Stimulated activated CD4-positive, alpha-beta T cell treated with anti-CD3 and anti-CD28 coated beads, Interleukin-2, amount 100 ng/mL, for 4 hours (primary cell): ENCODE measurements at places on chromosomes 12 and 14.

GRCh38 chr12:3299929-3300832 is 190.8 kb upstream of the PRMT8 start:
- DNase-seq, result peak; percentile 55

DNA sequence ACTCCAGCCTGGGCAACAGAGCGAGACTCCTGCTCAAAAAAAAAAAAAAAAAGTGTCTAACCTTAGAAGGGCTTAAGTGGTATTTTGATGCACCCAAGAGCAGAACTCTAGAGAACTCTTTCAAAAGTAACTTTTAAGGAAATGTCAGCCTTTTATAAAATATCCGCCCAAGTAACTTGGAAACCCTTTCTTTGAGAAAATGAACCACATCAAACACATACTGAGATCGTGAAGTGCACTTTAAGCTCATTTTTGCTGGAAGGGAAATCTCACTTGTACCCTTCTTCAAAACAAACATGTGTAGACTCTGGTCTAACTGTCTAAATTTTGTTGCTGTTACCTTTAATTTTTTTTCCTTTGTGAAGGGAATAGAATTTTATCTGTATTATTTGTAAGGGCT is 5.5 kb downstream of the C12orf56 start:
- DNase-seq, result no peak

DNA sequence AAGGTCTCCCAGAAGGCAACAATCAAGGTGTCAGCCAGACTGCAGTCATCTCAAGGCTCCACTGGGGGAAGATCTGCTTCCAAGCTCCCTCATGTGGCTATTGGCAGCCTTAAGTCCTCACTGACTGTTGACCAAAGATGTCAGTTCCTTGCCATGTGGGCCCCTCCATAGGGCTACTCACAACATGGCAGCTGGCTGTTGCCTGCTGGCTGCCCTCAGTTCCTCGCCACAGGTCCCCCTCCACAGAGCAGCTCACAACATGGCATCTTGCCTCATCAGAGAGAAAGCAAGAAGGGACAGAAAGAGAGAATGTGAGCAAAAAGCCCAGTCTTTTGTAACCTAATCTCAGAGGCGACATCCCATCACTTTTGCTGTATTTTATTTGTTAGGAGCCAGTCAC is 34.4 kb upstream of the EGLN3 start:
- no peak for DNase-seq

GRCh38 chr14:92093320-92093719 is 13.1 kb downstream of the ATXN3 start:
- no peak for DNase-seq

DNA sequence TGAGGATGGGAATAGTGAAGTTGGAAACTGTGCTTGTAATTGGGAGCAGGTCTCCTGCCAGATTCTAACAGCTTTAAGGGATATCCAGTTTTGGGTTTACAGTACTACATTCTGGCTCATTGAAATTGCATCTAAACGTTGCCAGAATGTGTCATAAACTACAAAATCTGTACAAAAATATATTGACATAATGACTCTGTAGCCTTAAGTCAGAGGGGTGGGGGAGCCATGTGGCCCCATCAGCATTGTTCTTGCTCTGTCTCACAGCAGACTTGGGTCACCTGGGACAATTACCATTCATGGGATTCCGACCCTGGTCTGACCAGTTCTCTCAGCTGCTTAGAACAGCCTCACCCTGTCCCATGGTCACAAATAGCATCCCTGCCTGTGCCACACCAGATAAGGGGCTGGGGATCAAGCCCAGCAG is 43.3 kb upstream of the MED13L start:
- no peak for DNase-seq

DNA sequence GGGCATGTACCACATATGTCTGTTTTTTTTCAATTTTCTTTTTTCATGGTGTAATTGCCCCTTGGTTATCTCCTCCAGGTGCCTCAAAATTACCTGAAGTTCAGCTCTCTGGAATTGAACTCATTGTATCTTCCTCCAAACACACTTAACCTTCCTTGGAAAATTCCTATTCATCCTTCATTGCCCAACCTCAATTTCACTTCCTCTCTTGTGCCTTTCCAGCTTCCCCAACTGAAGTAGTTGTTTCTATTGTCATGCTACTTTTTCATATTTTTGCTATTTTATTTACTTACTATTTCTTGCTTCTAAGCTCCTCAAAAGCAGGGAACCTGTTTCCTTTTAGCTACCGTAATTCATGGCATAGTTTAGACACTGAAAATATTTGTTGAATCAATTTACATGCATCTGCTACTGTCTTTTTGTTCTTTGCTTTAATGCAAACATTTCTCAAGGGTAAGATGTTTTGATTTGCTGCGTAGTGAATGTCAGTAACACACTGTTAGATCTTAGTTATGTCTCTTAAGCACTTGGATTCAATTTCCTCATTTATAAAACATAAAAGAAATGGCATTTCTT is 37.0 kb upstream of the STXBP6 start:
- no peak for DNase-seq

- DNase-seq, result no peak
These were observed 82.9 kb upstream of the MAP1LC3B2 start for GRCh38 chr12:116476227-116476822.

DNA sequence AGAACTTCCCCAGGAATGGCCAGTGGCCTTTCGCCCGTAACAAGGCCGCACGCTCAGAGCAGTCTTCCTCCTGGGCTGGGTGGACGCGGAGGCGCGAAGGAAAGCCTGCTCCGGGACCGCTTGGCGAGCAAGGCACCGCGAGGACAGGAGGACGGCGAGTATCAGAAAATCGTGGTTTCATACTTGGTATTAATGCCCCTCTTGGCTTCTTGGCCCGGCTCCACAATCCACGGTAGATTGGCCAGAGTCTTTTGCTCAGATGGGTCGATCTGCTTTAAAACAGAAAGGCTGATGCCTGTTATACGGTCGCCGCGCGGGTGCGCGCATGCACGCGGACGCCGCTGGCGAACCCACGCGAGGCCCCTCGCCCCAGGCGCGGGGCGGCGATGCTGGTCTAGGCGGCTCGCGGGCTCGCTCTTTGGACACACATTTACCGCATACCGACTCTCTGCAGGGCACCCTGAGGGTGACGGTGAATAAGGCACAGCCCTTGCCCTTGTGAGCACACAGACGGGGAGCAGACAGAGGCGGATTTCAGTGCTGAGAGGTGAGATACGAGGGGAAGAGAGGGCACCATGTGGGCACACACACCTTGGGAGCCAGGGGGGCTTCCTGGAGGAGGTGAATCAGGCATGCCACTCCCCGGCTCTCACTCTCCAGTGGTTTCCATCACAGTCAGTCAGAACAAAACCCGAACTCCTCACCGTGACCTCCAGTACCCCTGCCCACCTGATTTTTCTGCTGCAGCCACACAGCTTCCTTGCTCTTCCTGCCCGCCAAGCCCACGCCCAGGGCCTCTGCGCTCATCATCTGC is 100.7 kb downstream of the APAF1 start:
- no peak for DNase-seq

DNA sequence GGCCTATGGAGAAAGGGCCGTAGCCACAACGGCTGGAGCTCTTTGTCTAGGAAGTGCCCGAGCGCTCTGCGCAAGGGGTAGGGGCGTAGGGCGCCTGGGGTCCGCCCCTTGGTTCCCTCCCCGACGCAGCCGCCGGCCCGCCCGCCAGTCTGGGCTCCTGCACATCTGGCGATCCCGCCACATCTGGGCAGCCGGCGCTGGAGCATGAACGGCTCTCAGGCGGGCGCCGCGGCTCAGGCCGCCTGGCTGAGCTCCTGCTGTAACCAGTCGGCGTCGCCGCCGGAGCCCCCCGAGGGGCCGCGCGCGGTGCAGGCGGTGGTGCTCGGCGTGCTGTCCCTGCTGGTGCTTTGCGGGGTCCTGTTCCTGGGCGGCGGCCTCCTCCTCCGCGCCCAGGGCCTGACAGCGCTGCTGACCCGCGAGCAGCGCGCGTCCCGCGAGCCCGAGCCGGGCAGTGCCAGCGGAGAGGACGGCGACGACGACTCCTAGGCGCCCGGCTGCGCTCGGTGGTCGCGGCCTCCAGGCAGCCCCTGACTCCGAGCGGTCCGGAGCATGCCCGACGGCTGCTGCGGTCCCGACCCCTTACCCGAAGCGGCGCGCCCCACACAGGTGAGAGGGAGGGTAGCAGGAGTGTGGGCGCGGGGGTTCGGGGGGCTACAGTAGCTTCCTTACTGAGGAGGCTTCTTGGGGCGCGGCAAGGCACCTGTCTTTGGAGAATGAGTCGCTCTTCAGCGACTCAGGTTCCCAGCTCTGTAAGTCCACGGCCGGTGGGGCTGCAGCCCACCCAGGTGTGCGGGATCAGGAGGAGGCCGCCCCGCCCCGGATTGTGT is at the start of gene SMIM41:
TSS of gene SMIM41 (plus strand) at position 129 of the 827 bp plus-strand sequence. CDS start at position 205, 76 bp downstream.
- no peak for DNase-seq

DNA sequence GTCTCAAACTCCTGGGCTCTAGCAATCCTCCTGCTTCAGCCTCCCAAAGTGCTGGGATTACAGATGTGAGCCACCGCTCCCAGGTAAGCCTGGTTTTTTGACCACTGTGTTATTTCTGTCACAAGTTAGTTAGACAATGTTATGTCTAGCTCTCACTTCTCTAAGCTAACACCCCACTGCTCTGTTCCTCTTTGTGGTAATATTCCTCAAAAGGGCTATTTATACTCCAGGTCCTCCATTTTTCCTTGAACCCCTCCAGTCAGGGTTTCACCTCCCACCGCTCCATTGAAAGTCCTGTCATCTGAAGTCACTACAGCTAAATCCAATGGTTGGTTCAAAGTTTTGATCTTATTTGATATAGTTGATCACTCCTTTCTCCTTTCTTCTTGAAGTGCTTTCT is 5.1 kb downstream of the IRAK3 start:
- no peak for DNase-seq

DNA sequence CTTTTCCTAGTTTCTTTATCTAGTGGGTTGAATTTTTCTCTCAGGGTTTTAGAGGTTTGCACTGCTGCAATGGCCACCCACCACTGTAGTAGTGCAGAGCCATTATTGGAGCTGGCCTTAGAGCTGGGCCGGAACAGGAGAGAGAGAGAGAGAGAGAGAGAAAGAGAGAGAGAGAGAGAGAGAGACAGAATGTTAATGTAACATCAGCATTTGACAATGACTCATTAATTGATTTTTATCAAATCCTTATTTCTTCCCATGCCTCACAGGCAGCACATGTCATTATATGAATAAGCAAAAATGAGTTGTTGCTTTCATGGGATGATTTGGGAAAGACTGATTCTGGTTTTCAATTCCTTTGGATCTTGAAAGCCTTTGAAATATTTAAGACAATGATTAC is 76.3 kb upstream of the PPP4R3A start:
- no peak for DNase-seq

GRCh38 chr12:25365340-25365730 is 114.6 kb upstream of the KRAS start:
- no peak for DNase-seq

DNA sequence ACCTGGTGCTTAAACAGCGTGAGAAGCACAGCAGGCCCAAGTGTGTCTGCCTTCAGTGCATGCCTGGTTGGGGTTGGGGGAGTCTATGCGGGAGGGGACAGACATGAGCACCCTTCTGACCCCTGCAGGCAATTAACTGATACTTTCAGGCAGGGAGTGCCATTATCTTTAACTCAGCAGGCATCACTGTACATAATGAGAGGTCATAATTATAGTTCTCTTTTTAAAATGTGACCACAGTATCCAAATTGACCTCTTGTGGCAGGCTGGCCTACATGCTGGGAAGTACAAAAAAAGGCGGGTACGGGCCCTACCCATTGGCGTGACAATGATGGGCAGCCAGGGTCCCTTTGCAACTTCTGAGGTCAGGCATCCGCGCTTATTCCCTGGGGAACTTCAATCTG is 209.1 kb downstream of the FOXN3 start:
- no peak for DNase-seq

DNA sequence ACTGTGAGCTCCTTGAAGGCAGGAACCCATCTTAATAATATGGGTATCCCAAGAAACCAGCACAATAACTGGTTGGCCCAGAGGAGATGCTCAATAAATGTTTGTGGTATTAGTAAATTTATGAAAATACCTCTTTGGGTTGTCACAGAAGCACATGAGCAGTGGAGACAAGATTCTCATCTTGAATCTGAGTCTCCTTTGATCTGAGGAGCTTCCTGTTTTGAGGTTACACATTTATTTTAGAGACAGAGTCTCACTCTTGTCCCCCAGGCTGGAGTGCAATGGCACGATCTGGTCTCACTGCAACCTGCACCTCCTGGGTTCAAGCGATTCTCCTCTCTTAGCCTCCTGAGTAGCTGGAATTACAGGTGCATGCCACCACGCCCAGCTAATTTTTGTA is 247.4 kb downstream of the NRXN3 start:
- no peak for DNase-seq

DNA sequence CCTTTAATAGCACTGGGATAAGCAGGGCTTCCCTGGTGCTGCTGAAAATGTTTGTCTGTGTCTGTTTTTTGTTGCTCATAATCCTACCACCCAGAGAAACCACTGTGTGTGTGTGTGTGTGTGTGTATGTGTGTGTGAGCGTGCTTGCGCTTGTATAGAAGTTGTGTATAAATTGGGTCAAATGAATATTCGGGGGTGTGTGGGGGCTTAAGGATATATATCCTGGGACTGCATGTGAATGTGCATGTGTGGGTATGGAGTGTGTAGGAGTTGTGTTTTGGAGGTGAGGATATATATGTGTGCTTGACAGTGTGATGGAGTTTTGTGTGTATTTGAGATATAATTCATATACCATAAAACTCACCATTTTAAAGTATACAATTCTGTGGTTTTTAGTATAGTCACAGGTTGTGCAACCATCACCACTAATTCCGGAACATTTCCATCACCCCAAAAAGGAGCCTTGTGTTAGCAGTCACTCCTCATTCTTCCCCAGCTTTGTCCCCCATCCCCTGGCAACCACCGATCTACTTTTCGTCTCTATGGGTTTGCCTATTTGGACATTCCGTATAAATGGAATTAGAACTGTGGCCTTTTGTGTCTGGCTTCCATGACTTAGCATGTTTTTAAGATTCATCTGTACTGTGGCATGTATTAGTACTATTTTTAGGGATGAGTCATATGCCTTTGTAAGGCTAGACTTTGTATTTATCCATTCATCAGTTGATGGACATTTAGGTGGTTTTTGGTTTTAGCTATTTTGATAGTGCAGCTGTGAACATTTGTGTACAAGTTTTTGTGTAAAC is 25.6 kb downstream of the TCTN1 start:
- DNase-seq, result no peak

DNA sequence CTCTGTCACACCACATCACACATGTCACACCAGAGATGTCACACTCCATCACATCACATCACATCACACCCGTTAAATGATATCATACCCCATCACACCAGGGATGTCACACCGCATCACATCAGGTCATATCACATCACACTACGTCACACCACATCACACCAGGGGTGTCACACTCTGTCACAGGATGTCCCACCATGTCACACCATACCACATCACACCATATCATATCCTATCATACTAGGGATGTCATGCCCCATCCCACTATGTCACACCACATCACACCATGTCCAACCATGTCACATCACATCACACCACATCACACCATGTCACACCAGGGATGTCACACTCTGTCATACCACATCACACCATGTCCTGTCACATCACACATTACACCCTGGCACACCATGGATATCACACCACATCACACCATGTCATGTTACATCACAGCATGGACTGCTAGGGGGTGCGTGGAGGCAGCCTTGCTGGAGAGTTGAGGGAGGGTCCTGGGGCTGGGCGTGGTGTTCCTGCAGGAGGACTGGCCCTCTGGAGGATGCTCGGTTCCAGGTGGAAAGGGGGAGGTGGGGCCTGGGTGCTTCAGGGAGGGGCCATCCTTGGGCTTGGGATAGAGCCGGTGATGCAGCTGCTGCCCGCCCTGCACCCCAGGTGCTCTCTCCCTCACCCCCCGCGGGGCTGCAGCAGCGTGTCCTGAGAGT is 134.6 kb downstream of the TMEM121 start:
- DNase-seq, result no peak
